Activated naive CD4-positive, alpha-beta T cell treated with Interleukin-2 at 50 U/mL for 16 hours (primary cell): ENCODE measurements at places on chromosomes 4 and X.

DNA sequence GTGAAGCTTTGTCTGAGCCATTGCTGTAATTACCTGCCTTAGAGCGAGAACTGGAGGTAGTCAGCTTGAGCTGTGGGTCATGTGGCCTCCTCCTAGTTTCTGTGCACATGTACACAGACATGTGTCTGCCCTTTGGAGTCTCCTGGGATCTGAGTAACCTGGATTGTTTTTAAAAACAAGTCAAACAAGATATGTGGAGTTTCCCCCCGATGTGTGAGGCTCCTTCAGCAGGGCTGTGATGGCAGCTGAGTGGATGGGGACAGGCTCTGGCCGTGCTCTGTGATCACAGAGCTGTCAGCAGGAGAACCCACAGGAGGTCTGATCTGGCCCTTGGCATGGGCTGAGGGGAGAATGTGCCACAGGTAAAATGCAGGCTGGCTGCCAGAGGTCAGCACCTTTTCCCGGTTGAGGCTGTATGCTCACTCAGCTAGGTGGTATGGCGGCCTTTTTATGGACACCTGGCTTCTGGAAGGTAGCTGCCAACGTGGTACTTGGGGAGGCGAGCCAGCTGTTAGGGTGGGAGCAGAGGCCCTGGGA lies 38.4 kb downstream of the NOP14 start:
- DNase-seq = no peak

- DNase-seq = no peak
These were observed 62.2 kb downstream of the ANXA3 start for GRCh38 chr4:78613522-78614321.

- DNase-seq = no peak
These were observed 34.6 kb upstream of the MTM1 start for GRCh38 chrX:150533863-150534262.

- DNase-seq = peak; percentile 5
These were observed 58.7 kb downstream of the RWDD4 start for GRCh38 chr4:183600189-183600685.

DNA sequence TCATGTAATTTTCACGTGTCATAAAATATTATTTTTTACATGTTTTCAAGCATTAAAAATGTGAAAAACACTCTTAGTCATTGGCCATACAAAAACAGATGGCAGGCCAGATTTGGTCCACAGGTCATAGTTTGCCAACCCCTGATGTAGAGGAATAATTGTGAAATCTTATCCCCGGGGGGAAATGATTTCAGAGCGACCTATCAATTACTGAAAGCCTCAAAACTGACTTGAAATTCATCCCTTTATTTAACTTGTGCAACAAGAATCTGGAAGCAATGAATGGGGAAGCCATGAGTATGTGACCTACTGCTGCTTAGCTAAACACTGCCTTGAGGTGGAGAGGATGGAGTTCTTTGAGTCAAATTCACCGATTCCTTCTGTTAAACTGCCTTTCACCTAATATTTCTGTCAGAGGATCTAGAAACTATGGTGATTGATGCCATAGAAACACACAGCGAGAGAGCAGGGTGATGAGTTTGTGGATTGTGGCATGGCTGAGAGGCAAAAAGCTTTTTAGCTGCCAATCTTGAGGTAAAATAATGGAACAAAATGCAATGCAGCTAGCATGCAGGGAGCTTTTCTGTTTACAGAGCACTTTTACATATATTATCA lies 30.3 kb upstream of the BRS3 start:
- DNase-seq = no peak
